Posterior cingulate gyrus (tissue), 11 donors: ENCODE measurements at places on chromosomes 12 and 14.

DNA sequence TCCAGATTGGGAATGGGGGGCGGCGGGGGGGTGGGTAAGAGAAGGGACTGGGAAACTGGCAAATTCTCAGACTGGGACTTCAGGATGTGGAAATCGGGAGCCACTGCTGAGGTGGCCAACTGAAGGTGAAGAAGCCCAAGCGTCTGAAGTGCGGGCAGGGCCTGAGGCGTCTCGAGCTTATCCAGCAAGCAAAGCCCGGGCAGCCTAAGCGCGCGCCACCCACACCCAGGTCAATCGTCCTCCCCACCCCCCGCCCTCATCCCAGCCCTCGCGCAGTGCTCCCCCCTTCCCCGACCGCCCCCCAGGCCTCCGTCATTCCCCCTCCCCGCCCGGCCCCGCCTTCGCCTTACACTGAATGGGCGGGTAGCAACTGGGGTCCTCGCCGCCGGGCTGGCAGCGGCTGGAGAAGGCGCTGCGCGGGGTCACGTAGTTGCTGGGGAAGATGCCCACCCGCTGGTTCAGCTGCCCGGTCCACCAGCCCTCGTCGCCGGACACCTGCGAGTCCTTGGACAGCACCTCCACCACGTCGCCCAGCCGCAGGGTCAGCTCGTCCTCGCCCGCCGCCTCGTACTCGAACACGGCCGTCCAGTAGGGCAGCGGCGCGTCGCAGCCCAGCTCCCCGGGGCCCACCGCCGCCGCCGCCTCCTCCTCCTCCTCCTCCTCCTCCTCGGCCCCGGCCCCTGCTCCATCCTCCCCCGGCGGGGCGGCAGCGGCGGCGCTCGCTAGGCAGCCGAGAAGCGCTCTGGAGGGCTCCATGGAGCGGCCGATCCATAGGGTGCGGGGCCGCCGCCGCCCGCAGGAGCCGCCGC is 693 bp downstream of the MAP3K9 start:
- no peak for DNase-seq

GRCh38 chr12:79055926-79056674 is 191.5 kb downstream of the SYT1 start:
- no peak for DNase-seq

DNA sequence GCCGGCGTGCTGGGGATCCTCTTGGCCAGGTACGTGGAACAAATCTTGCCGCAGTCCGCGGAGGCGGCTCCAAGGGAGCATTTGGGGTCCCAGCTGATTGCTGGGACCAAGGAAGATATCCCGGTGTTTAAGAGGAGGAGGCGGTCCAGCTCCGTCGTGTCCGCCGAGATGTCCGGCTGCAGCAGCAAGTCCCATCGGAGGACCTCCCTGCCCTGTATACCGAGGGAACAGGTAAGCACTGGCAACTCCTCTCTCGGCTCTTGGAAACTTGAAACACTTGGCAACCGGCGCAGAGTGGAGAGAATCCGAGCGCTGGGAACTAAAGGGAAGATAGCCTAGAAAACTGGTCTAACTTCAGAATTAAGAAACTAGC is 1.7 kb downstream of the PDE3A start:
- no peak for DNase-seq

GRCh38 chr14:93691042-93691780 is 97.1 kb downstream of the PRIMA1 start:
- no peak for DNase-seq

DNA sequence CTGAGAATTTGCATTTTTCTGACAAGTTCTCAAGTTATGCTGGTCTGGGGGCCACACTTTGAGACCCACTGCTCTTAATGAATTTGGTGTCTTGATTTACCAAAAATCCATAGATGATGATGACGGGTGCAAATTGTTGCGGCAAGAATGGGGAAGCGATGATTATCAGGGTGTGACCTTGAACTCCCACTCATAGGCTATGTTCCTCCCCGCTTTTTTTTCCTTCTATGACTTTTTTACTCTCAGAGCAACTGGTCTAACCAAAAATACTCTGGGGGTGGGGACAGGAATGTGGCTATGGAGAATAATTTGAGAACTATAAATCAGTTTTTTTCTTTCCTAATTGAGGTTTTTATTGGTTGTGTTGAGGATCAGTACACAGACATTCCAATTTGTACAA is 83.6 kb downstream of the PPFIBP1 start:
- DNase-seq = no peak

DNA sequence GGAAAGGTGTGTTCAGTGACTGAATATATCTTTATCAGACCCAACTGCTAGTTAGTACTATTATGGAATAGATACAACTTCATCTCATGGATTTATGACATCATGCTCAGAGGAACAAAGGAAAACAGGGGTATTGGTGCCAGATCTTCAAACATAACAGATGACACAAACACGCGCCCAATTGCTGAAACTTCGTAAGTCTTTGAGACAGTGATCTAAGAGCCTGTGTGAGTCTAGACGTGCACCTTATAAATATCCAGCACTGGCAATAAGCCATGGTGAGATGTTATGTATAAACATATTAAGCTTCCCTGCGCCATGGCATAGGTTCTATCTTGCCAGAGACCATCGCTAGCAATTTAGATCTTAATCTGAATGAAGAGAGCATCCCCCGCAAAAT is 42.2 kb upstream of the NR2C1 start:
- DNase-seq = no peak

DNA sequence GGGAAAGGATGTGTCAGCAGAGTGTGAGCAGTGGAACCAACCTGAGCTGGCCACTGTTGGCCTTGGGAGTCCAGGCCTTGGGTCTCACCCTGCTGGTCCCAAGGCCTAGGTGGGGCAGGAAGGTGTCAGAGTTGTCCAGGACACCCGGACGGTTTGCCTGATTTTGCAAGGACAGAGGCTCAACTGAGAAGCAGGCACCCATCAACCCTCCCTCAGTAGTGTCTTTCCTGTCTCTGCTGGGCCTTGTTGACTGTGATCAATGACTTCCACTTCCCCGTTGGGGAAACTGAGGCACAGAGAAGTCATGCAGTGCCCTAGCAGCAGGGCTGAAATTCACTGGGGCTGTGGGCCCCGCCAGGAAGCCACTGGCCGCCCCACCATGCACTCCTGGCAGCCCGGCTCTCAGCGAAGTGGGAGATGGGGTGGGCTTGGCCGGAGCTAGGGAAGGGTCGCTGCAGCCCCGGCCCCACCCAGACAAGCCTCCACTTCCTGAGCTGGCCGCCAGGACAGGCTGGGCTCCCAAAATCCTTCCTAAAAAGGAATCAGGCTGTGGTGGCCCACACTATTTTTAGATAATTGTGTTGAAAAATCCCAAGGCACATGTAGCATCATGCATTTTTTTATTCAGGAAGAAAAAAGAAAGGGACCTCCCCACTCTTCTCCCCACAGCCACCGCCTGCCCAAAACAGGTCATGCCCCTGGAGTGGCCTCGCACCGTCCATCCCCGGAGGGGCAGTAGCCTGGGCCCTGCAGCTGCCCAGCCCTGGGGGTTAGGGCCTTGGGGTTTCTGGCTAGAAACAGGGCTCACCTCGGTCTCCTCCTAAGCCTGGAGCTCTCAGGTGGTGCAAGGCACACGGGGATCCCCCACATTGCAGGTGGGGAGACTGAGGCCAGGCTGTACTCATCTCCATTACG is 127.4 kb downstream of the CALM1 start:
- DNase-seq = peak; percentile 76

DNA sequence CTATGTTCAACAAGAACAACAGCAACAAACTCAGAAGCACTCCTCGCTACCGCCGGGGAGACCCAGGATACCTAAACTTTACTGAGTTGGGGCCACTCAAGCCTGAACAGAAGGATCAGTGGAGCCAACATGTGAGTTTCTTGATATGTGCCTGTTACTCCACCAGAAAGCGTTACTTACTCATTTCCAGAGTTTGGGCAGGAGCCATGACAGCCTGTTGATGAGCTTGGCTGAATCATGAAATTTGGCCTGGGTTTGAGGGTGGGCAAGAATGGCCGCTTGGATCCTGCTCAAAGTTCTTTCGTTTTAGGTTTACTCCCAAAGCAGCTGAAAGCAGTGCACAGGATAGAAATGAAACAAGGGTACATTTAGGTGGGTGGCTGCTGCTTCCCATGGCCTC is 12.0 kb upstream of the GALNT6 start:
- DNase-seq = no peak
